ENCODE measurements at places on chromosomes 5 and 9.

DNA sequence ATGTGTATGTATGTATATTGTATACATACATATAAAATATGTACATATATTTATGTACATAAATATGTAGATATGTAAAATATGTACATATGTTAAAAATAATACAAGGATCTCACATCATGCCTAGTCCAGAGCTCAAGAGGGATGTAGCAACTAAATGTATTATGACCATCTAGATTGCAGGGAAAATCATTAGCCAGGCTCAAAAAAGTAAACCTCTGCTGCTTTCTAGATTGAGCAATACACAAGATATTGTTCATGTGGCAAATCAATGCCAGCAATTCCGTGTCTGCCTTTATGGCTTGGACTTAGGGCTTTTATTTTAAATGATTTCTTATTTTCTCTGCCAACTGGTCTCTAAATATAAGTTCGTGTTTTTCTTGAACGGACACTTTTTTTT is 65.2 kb downstream of the RAI14 start:
- no peak for DNase-seq

DNA sequence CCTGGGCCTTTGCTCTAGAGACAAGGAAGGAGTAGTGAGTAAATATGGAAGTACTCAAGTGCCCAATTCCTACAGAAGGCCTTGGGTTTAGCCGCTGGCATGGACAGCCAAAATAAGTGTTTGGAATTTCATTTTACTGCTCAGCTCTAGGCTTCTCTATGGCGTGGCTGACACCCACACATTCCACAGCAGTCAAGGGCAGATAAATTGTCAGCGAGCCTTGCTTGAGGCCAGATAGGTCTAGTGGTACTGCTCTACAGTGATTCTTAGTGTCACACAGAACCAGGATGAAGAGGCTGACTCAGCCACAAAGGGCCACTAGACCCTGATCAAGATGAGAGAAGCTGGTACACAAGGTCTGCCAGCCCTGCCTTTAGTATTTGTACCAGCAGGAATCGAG is 111.0 kb upstream of the NFIB start:
- DNase-seq, result no peak

DNA sequence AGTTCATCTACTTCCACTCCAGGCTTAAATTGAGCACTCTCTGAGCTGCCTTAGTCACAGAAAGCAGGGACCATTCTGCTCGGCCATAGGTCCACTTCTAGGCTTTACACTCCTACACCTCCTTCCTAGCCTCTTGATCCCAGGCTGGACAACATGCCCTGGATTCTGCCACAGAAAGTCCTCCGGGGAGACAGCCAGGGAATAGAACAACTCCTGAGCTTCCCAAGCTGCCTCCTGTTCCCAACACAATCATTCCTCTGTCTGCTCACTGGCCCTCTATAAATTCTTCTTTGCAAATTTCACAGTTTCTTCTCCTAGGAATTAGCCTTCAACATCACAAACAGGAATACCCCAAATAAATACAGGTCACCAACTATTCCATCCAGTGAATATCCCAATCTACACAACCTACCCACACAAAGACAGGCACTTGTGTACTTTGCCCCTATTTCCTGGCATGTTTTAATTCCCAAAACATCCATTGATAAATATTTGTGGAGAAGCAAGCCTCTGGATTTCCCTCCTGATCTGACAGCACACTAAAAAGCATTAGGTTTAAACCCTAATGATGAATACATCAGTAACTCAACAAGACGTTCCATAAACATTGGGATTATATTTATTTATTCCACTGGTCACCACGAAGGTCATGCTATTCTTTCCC is 125.5 kb downstream of the ENC1 start:
- no peak for DNase-seq

GRCh38 chr9:19208653-19209052 is 21.8 kb upstream of the DENND4C start:
- DNase-seq, result no peak

DNA sequence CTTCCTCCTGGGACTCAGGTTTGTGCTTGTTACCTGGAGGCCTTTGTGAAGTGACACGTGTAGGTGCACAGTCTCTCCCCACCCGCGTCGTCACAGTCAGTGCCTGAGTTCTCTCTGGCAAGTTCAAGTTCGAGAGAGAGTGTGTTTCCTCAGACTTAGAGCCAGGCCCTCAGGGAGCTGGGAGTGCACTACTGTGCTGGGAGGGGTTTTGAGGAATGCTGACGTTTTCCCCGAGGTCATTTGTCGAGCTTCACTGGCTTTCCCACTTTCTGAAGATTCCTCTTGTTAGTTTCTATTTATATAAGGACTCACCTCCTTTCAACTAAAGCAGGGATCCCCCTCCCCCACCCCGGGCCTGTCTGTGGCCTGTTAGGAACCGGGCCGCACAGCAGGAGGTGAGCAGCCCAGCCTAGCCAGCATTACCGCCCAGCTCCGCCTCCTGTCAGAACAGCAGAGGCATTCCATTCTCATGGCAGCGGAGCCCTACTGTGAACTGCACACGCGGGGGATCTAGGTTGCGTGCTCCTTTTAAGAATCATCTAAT is 209.2 kb downstream of the DIRAS2 start:
- no peak for DNase-seq

- no peak for DNase-seq
Measured at GRCh38 chr5:119389288-119390030, 33.6 kb downstream of the TNFAIP8 start.

- no peak for DNase-seq
Measured at GRCh38 chr5:78056053-78056452, 238.4 kb downstream of the AP3B1 start.

DNA sequence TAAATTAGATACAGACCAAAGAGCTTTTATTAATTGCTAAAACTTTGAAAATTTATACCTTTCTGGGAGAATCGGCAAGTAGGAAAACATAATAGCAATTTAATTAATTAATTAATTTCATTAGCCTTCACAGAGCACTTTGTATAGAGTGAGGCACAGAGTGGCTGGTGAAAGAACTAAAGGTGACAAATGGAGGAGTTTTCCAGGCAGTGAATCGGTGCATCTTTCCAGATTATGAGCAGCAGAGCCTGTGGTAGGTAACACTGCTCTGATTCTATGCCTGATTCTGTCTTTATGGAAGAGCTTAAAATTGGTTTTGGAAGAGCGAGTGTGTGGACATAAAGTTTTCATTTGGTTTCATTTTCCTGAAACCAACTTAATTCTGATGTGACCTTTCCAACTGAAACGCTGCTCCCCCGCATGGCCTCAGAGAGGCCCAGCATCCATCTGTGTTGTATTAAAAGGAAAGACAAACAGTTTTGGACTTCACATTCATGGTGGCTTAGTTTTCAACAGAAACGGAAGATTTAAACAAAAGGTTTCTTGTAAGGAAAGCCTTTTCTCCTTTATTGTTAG is 188.9 kb upstream of the RPS23 start:
- no peak for DNase-seq

DNA sequence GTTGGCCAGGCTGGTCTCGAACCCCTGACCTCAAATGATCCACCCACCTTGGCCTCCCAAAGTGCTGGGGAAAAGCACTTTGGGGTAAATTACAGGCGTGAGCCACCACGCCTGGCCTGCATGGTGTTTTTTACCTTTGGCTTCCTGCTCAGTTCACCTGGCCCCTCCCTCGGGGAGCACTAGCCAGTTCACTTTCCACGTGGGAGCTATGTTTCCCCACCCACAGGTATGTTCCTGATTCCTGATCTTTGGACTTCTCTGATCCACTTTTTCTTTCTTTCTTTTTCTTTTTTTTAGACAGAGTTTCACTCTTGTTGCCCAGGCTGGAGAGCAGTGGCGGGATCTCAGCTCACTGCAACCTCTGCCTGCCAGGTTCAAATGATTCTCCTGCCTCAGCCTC is 15.8 kb downstream of the DAB2IP start:
- no peak for DNase-seq

DNA sequence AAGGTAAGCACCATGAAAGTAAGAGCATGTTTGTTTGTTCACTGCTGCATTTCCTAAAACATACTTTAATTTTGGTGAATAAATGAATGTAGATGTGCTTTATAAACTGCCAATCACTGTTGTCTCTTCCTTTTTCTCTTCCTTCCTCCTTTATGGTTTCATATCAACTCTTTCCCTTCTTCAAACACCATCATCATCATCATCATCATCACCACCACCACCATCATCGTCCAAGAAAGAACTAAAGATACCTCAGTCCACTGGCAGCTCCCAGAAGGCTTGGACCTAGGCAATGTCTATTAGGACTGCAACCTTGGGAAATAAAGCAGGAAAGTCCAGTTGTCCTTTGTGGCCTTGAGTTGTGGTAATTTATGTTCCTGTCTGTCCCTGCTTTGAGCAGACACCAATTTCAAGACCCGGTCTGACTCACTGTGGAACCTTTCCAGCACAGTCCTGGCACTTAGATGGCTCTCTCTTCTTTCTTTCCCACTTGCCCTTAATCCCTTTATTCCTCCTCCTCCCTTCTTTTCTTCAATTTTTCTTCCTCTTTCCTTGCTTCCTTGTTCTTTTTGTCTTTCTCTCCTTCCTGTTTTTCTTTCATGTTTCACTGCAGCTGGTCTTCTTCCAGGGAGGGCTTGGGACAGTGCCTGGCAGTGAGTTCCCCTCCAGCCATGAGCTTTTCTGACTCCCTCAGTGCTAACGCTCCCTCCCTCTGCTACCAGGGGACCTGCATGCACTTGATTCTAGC is 99.3 kb downstream of the ANGPTL2 start:
- DNase-seq, result no peak

- DNase-seq, result no peak
Measured at GRCh38 chr9:120284821-120285220, 295.1 kb downstream of the CDK5RAP2 start.

GRCh38 chr5:127010362-127010761 is 20.0 kb downstream of the MARCHF3 start:
- DNase-seq, result no peak

GRCh38 chr9:84916769-84917168 is 247.2 kb downstream of the NTRK2 start:
- DNase-seq, result no peak

DNA sequence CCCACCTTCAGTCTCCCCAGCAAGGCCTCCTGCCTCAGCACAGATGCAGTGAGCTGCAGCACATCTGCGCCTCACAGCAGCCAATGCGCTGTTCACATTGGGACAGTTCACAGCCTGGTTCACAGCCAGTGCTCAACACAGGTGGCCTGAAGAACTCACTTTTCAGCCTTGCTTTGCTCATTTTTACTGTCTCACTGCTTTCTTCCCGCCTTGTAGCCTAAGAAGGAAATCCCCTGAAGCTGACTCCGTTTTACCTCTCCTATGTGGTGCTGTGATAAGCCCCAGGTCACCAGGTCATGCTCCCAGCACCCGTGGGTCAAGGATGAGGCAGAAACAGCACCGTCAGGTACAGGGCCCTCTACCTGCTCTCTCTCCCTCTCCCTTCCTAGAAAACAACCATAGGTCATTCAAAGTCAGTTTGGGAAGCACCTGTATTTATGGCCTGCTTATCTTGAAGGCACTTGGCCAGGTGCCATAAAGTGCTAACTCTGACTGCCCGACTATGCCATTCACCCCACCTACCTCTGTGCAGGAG is 1.1 kb downstream of the GCNT4 start:
- DNase-seq, result peak; percentile 29

GRCh38 chr5:61004448-61004847 is 59.4 kb downstream of the NDUFAF2 start:
- DNase-seq, result no peak

DNA sequence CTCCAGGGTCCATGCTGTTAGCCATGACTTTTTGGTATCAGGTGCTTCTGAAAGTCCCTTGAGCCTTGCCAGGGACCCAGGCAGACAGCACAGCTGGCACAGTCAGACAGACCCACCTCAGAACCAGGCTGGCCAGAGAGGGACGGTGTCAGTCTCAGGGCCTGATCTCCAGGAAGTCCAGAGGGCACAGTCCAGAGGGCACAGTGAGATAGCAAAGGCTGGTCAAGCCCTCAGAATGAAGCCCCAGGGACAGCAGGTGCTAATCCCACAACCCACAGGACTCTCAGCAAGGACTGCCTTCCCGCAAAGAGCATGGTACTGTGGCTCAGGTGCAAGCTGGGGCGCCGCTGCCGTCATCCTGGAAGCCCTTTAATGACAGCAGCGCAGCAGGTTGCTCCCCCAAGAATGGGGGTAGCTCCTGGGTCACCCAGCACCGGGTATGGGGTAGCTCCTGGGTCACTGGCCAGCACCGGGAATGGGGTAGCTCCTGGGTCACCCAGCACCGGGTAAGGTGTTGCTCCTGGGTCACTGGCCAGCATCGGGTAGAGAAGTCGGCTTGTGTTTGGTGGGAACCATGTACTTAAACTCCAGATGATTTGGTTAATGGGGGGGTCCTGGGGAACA is 105.6 kb upstream of the PHYKPL start:
- DNase-seq, result no peak

DNA sequence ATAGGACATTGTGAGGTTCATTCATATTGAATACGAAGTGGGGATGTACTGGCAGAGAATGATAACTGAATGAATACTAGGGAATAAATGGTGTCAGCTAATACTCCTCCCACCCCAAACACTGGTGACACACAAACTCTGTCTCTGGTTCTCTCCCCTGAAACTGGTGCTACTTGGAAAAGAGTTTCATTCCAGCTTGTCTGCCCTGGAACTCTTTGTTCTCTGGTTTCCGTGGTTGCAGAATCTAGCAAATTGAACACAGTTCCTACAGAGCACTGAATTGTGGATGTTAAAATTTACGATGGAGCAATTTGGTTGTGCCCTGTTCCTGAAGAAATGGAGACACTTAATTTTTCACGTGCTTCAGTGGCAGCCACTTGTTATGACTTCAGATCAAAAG is 181.7 kb downstream of the KCTD16 start:
- no peak for DNase-seq

DNA sequence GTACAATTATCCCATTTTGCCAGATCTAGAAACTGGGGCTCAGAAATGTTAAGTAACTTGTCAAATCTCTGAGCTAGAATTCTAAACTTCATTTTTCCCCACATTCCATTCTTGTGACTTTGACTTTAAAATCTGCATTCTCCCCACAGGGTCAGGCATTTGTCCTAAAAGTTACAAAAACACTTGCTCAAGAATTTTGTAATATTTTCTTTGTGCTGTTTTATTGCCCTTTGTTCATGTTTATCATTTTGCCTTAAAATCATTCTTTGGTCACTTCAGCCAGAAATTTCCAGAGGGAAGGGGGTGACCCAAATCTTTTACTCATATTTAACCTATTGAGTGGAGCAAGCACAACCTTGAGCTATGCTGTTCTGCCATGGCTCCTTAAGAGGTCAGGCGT is 120.1 kb upstream of the CCL21 start:
- DNase-seq, result no peak

DNA sequence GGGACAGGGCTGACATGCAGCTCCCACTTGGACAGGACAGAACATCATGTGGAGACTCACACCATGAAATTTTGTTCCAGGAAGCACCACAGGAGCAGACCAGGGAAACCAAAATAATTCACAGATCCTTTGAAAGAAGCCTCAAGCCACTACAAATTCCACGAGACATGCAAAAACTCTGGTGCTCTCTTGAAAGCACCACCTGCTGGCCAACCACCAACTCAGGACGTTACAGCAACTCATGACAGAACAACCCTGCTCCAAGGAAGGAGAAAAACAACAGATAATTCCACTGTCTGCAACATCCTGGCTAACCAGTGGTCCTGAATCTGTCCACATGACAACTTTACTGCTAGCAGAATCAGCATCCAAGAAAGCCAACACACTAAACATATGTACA is 516.0 kb downstream of the SPATA31D1 start:
- DNase-seq, result no peak

- no peak for DNase-seq
Measured at GRCh38 chr9:81787747-81788632, 98.6 kb upstream of the TLE1 start.

GRCh38 chr5:168934169-168934568 is 355.0 kb upstream of the PANK3 start:
- DNase-seq, result no peak

GRCh38 chr5:170756691-170757090 is 26.8 kb upstream of the GABRP start:
- DNase-seq, result no peak
